ENCODE measurements at places on chromosomes 3 and 15.

DNA sequence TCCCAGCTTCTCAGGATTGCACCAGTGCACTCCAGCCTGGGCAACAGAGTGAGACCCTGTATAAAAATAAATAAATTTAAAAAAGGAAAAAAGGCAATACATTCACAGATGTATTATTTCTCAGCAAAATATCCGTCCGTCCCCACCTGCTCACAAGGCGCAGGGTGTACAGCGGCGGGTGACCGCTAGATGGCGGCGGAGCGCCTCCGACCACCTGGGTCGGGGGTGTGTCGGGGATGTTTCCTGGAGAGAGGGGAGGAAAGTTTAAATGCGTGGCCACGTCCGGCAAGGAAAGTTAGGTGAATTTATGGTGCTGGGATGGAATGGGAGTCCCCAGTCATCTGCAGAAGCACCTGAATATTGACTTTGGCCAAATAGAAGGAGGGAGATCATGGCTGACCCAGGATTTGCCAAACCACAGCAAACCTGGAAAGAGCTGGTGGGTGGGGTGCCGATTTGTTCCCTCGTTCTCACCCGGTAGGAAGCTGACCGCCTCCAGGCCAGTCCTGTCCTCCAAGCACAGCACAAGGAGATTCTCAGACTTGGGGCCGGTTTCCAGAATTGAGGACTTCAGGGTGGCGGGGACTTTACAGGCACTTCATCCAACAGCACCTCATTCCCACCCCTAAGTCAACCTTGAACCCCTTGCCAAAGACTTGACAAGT, 88.3 kb downstream of the TMEM266 start:
- DNase-seq = no peak

DNA sequence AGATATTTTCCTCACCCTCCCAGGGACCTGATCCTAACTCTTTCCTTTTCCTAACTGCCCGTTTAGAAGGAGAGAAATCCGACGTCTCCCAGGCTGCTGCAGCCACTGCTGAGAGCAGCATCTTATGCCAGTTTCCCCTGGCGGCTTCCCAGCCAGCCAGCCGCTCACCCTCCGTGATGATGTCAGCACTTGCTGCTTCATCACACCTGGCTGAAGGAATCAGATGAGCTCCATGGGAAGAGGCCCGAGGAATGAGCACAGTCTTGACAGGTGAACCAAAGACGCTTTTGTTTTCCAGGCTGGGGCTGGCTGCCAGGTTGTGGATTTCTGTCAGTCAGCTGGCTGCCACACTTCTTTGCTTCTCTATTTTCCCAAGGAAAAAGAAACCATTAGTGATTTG, 445.1 kb upstream of the RBMS3 start:
- no peak for DNase-seq

- peak; percentile 40 for DNase-seq
Measured at GRCh38 chr3:111947231-111947630, 31.6 kb upstream of the ABHD10 start.

DNA sequence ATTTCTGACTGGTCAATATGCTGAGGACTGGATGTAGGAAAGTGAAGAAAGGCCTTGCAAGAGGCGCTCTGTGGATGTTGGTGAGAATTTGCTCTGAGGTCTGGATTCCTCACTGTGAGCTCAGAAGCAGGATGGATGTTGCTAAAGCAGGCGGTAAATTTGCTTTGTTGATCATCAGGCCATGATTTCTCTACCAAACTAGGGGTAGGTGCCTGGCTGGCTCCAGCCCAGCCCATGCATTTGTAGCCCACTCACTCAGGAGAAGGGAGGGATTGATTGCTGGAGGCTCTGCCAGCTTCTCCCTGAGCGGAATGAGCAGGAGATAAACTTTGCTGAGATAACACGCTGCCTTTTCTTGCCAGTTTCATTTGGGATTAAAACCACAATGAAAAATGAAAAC, 44.3 kb upstream of the NTRK3 start:
- DNase-seq = no peak

- DNase-seq = no peak
Measured at GRCh38 chr3:7328339-7328738, 467.4 kb downstream of the GRM7 start.

DNA sequence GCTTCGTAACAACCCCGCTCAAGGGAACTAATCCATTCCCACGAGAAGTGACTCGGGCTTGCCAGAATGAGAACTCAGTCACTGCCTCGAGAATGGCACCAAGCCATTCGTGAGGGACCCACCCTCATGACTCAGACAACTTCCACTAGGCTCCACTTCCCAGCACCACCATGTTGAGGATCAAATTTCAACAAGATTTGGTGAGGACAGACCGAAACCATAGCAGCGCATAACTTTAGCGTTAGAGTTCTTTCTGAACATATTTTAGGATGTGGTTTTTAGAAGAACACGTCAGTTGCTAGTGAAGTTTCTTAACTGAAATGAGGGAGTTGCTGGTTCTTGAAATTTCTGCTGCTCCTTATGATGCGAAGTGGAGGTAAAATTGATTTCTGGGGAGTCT, 13.5 kb downstream of the PTPRG start:
- no peak for DNase-seq

- DNase-seq = no peak
Measured at GRCh38 chr15:66800584-66801235, 98.7 kb downstream of the SMAD6 start.

- DNase-seq = no peak
Measured at GRCh38 chr3:138418601-138419206, 15.7 kb upstream of the ESYT3 start.

DNA sequence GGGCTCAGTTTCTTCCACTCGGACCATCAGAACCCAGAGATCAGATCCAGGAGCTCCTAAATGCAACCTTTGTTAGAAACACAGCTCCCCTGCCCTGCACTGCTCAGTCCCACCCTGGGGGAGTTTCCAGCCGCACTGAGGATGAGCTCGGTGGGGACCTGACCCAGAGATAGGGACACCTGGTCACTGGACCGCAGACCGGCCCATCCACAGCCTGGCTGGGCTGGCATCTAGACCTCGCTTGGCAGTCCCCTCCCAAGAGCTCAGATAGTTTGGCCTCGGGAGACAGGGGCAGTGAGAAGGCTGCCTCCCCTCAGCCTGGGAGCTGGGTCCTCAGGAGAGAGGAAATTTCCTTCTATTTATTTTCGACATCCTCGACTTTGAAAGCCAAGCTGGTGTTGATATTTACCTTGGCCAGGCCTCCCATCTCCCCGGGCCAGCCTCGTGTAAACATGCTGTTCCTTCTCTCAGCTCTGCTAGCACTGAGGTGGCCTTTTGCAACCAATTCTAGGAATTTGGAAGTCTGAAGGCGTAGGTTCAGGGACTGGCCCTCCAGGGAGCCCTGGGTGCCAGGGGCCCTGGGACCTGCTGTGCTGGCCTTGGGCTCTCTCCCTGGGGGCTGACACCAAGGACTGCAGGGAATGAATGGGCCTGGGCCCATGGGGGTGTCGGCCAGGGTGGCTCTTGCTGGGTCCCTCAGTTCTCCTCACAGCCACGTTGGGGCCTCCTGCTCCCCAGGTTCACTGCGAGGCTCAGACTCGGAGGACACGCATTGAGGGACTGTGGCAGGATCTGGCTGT, 90.1 kb downstream of the VGLL4 start:
- no peak for DNase-seq

GRCh38 chr3:10962481-10963036, 30.0 kb upstream of the SLC6A1 start:
- no peak for DNase-seq

DNA sequence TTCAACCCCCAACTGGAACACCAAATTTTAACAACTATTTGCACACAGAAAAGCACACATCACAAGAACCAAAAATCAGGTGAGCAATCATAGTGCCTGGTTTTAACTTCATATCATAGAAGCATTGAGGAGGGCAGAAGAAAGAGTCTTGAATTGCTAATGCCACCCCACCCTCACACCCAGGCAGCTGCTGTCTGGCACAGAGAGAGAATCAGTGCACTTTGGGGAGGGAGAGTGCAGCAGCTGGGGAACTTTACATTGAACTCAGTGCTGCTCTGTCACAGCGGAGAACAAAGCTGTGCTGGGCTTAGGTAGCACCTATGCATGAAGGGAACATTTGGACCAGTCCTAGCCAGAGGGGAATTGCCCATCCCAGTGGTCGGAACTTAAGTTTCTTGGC, 76.0 kb upstream of the KBTBD8 start:
- DNase-seq = no peak

GRCh38 chr3:6105187-6105586, 755.7 kb upstream of the GRM7 start:
- no peak for DNase-seq

GRCh38 chr15:33907326-33907725, 61.0 kb upstream of the CHRM5 start:
- DNase-seq = no peak

GRCh38 chr3:186400662-186401061, 38.6 kb upstream of the DGKG start:
- no peak for DNase-seq

GRCh38 chr15:54197995-54198394, 219.8 kb downstream of the UNC13C start:
- no peak for DNase-seq

DNA sequence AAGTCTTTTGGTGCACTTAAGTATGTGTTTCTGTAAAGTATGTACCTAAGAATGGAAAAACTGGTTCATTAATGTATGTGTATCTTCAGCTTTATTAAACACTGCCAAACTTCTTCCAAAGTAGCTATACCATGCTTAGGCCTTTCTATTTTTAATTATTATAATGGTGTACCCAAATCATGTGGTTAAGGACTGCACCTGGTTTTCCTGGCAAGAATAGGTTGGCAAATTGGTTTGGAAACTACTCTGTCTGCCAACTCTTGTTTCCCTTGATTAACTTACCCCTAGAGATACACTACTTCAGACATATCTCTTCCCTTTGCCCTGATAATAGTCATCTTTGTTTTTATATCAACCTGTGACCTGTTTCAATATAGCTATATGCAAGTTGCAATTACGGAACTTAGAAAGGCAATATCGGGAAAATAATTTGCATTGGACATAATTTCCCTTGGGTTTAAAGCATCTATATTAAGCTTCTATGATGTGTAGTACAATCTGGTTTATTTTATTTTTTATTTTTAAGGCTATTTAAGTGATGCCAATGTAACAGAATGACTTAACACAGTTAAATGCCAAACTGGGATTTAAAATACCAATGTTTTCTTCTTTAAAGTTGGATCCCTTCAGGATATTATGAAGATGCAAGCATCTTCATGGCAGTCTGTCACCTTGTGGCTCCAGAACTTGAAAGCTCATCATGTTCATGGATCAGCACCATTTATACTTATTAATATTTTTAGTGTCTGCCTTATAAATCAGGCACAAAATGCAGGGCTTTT, 40.6 kb upstream of the TMEM108 start:
- no peak for DNase-seq

DNA sequence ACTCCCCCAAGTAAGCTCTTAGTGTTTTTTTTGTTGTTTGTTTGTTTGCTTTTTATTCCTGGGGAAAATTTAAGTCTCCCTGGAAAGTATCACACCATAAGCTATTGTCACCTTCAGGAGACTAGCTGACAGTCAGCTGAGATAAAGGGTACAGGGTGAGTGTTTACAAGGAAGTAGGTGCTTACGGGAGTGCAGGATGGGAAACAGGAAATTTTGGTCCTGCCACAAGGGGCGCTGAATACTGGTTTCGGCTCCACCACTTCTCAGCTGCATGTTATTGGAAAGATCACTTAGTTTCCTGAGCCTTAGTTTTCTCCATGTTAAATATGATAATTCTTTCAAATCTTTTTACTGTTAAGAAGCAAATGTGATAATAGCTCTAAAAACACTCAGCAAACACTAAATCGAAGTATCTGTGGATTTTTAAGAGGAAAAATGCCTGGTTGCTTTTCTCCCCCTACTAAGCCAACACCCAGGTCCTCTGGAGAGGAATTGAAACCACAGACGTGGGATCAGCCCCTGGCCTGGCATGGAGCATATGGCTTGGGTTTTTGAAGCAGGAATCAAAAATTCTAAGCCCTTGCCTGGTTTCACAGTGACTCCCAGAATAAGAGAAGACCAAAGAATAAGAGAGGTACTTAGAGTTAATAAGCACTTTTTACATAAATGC, 90.7 kb downstream of the SCN11A start:
- peak; percentile 52 for DNase-seq

GRCh38 chr3:23489300-23490158, 286.4 kb downstream of the UBE2E2 start:
- no peak for DNase-seq

DNA sequence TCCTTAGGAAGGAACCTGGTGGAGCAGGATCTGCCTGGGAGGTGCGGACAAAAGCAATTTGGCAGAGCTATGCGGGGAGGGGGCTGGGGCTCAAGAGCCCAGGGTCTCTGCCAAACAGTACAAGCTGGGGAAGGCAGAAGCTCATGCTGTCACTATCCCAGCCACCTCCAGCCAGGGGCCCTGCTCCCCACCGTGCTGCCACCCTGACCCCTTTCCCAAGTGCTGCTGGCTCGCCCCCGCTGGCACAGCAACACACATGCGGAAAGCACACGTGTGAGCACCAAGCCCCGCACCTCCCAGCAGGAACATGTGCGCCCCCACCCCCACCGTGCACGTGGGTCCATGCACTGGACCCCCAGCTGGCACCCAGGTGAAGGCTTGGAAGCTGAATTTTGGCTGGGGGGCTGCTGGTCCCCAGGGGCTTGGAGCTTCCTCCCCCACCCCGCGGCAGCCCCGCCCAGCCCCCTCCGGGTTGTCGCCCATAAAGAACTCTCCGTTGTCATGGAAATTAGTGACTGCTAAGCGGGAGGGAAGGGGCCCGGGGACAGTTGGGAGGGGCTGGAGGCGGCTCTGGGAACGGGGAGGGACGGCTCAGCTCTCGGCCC, 742 bp downstream of the CAMKV start:
- DNase-seq = no peak

- DNase-seq = no peak
Measured at GRCh38 chr3:39295184-39295775, 15.4 kb upstream of the CX3CR1 start.

- no peak for DNase-seq
Measured at GRCh38 chr3:12901623-12902045, 60.3 kb upstream of the RPL32 start.

- DNase-seq = no peak
Measured at GRCh38 chr3:42730294-42730693, 27.7 kb upstream of the HHATL start.

DNA sequence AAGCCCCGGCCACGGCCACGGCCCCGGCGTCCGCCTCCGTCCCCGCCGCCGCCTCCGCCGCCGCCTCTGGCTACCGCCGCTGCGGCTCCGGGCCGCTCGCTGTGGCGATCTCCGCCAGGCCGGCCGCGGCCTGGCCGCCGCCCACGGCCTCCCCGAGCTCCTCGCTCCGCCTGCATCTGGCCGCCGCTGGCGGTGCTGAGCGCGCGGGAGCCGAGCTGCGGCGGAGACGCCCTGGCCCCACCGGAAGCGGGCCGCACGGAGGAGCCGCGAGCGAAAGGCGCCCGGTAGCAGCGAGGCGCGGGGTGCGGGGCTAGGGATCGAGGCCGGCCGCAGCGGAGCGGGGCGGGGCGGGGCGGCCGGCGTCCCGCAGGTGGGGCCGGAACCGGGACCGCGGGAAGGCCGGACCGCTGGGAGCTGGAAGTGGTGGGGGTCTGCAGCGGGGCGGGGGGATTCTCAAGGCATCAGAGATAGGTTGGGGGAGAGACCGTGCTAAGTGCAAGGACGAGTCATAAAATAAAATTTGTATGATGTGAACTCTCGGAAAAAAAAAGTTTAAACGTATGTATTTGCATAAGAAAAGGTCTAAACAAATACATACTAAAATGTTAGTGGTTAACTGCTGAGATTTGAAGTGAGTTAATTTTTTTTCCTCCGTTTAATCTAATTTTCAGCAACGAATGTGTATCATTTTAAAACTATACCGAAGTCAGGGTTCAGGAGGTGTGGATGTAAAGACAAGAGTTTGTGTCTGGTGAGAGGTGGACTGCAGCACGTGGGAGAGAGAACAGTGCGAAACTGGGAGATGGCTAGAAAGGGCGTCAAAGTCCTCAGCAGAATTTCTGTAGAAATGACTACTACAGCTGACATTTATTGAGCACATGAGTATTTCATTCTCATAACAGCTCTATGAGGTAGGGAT, at the start of gene AVEN:
Gene AVEN (minus strand): TSS at position 334 of the 919 bp plus-strand sequence. CDS start 158 bp downstream, at position 176.
- DNase-seq = no peak
